ENCODE measurements at places on chromosomes 3 and 15. TPM values are rescaled to one million over a fixed set of nuclear protein-coding genes. Genes with fewer than 3 reads are reported as not detected.

LYZL4 gene
- not detected for total RNA-seq

SH2D7 gene
- not detected for total RNA-seq

CLRN1 gene
- not detected for total RNA-seq

AGBL1 gene
- not detected for total RNA-seq

RFTN1 gene
- 53.4 TPM for total RNA-seq

ROBO1 gene
- 111 TPM for total RNA-seq

DET1 gene
- total RNA-seq: 5.9 TPM

DGKG gene
- 6.7 TPM for total RNA-seq

TICRR gene
- 4.9 TPM for total RNA-seq

PIK3R4 gene
- 24.6 TPM for total RNA-seq

HTR3E gene
- not detected for total RNA-seq

ZNF662 gene
- 1.1 TPM for total RNA-seq

DNAH12 gene
- 0.37 TPM for total RNA-seq

FBXW12 gene
- not detected for total RNA-seq

AADACL2 gene
- total RNA-seq: not detected

HRG gene
- total RNA-seq: not detected

DLL4 gene
- 0.14 TPM for total RNA-seq

ISG20 gene
- 0.59 TPM for total RNA-seq

LDHAL6B gene
- not detected for total RNA-seq
